ENCODE measurements at places on chromosomes 7 and 10. TPM values are rescaled to one million over a fixed set of nuclear protein-coding genes. Genes with fewer than 3 reads are reported as not detected.

- no peak for DNase-seq
These were observed 479.3 kb upstream of the CELF2 start for GRCh38 chr10:10538326-10538725.

DNA sequence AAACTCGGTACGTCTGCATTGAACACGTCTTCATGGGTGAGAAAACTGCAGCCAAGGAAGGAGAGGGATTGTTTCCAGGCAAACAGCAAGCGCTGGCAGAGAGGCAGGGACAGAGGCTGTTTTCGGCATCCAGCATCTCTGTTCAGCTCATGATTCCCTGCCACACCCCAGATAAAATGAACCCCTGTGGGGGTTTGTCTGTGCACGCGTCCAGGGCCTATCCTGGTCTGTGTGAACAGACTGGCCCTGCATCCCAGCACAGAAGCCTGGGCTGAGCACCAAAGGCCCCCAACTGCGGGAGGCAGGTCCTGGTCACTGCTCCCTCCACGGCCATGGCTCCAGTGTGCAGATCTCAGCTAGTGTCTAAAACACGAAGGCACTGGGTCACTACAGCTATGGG lies 83.3 kb upstream of the FAM20C start:
- no peak for DNase-seq

- DNase-seq, result peak; percentile 53
These were observed 1.2 kb upstream of the ADD3 start for GRCh38 chr10:110006358-110007160.

DNA sequence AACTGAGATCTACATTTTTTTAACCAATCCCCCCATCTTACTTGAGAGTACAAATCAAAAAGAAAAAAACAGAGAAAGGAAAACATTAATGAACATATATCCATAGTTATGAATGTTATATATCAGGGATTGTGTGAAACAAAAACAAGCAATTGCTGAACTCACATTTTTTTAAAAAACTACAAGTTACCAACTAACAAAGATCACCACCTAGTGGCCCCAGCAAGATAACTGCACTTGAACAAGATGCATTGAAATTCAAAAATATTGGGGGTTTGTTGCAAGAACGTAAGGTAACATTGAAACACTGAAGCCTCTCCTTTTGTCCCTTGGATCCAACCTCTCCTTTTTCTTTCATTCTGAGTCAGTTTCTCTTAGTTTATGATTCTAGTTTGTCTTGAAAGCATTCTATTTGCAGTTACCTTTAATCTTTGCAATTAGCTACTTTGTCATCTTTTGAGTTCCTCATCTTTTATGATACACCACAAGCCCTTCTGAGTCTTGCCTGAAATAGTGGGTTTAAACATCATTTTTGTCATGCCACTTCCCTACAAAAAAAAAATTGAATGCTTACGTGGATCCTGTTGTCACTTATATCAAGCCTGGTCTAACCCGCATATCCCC lies 87.3 kb upstream of the TES start:
- DNase-seq, result no peak

DNA sequence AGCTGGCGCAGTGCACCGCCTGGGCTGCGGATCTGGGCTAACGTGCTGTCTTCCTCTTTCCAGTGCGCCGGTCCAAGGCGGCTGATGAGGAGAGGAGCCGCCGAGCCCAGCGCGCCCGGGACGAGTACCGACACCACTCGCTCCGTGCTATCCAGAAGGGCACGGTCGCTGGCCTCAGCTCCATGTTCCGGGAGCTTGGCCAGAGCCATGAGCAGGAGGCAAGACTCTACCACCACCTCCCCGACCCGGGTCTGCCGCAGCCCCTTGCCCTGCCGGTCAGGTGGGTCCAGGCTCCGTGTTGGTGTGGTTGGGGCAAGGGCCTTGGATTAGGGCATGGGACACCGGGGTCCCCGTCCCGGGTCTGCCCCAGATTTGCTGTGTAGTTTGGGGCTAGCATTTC lies 65.8 kb downstream of the SH2D4B start:
- DNase-seq, result no peak

- DNase-seq, result no peak
These were observed 56.4 kb upstream of the FAM20C start for GRCh38 chr7:135731-136645.

DNA sequence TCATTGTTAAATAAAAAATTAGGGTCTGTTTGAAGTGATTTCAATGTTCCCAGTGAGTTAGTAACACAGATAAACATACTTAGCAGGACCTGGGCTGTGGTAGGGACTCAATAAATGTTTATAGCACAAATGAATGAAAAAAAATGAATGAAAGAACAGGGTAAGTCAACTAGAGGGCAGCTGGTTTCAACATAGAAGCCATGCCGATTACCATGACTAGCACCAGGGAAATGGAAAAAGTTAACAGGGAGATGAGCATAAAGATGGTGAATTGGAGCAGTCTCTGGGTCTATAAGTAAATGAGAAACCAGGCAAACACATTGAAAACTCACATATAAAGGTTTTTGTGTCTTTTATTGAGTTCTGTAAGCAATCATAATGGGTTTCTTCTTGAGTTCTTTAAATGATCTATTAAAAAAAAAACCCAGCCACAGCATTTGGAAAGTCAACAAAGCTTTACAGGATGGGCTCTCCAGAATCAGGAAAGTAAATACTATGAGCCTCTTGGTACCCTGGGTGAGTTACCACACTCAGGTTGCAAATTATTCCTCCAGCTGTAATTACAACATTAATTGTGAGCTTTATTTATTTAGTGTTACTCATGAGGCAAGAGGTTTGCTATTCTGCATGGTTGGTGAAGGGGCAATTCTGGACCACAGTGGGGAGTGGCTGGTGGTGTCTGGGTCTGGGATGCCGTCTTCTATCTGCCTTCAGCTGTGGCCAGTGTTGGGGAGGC lies 46.1 kb upstream of the MTPN start:
- DNase-seq, result no peak

The PRKAR2B gene
- total RNA-seq, result 9.6 TPM

The GSTO2 gene
- 13.7 TPM for total RNA-seq

The OR2A12 gene
- not detected for total RNA-seq

The TAS2R16 gene
- total RNA-seq, result not detected
